IMR-90 (cell line): ENCODE measurements at places on chromosomes 2 and 18. TPM values are rescaled to one million over a fixed set of nuclear protein-coding genes. Genes with fewer than 3 reads are reported as not detected.

The DES gene
- polyA plus RNA-seq = 4.0 and 4.9 TPM in 2 replicates

The SATB2 gene
- polyA plus RNA-seq = 6.2 and 7.4 TPM in 2 replicates

The IL36A gene
- polyA plus RNA-seq = not detected in 2 replicates

The GPR39 gene
- 4.4 and 5.4 TPM in 2 replicates for polyA plus RNA-seq

The SERPINB11 gene
- polyA plus RNA-seq = 0.12 TPM in 1 of 2 replicates, not detected in the other

The FARP2 gene
- polyA plus RNA-seq = 15.5 and 17.1 TPM in 2 replicates

The EFEMP1 gene
- 198 and 219 TPM in 2 replicates for polyA plus RNA-seq

The ACMSD gene
- not detected in 2 replicates for polyA plus RNA-seq

The CXCR1 gene
- not detected in 2 replicates for polyA plus RNA-seq

The ECEL1 gene
- not detected in 2 replicates for polyA plus RNA-seq

The SLC9A4 gene
- polyA plus RNA-seq = not detected in 2 replicates

The ILKAP gene
- polyA plus RNA-seq = 44.2 and 44.4 TPM in 2 replicates

The MIB1 gene
- polyA plus RNA-seq = 4.6 and 5.9 TPM in 2 replicates

The EEF1B2 gene
- polyA plus RNA-seq = 751 and 815 TPM in 2 replicates

The CHRND gene
- not detected in 2 replicates for polyA plus RNA-seq

The DUSP2 gene
- polyA plus RNA-seq = 3.8 and 4.8 TPM in 2 replicates

The WDR75 gene
- polyA plus RNA-seq = 17.6 and 21.7 TPM in 2 replicates

The HOXD10 gene
- not detected in 2 replicates for polyA plus RNA-seq

The NRP2 gene
- 45.2 and 51.3 TPM in 2 replicates for polyA plus RNA-seq

The VWA3B gene
- polyA plus RNA-seq = not detected in 2 replicates

The IL1A gene
- 0.39 and 0.48 TPM in 2 replicates for polyA plus RNA-seq

The TMEM247 gene
- polyA plus RNA-seq = not detected in 2 replicates

The HOXD4 gene
- not detected in 2 replicates for polyA plus RNA-seq

The KIF5C gene
- 0.10 and 0.13 TPM in 2 replicates for polyA plus RNA-seq
